ENCODE measurements at places on chromosomes 2 and 18. TPM values are rescaled to one million over a fixed set of nuclear protein-coding genes. Genes with fewer than 3 reads are reported as not detected.

Gene MC2R
- total RNA-seq = not detected

Gene UBE2E3
- total RNA-seq = 36.3 TPM

Gene IDH1
- total RNA-seq = 22.9 TPM

Gene ANKRD30BL
- not detected for total RNA-seq

Gene SP5
- 0.12 TPM for total RNA-seq

Gene COL4A4
- total RNA-seq = not detected

Gene AGXT
- total RNA-seq = not detected

Gene VWC2L
- total RNA-seq = not detected

Gene PLEKHB2
- 73.4 TPM for total RNA-seq

Gene LPIN1
- total RNA-seq = 81.1 TPM

Gene POU3F3
- not detected for total RNA-seq

Gene L3MBTL4
- 1.1 TPM for total RNA-seq

Gene SCN9A
- total RNA-seq = 3.5 TPM

Gene CIDEA
- not detected for total RNA-seq

Gene SGPP2
- 14.8 TPM for total RNA-seq

Gene GPR45
- not detected for total RNA-seq

Gene TMEM169
- 2.1 TPM for total RNA-seq

Gene UPP2
- 0.07 TPM for total RNA-seq

Gene CCDC85A
- total RNA-seq = not detected

Gene SPR
- total RNA-seq = 1.6 TPM

Gene OTOS
- not detected for total RNA-seq

Gene CIB4
- total RNA-seq = not detected

Gene CROCC2
- not detected for total RNA-seq

Gene ACADL
- total RNA-seq = not detected

Gene CFAP221
- total RNA-seq = not detected

Gene PROKR1
- 0.05 TPM for total RNA-seq

Gene ASAP2
- total RNA-seq = 0.20 TPM

Gene OTX1
- not detected for total RNA-seq

Measured in T-helper 1 cell treated with Interleukin-12 subunit alpha and Interleukin-12 subunit beta and Interleukin-4 antibody, amounts not matched to agents 30 ng/mL and 1 ng/mL, for 36 hours (primary cell).